Ovary (tissue), 10 donors: ENCODE measurements at places on chromosomes 5 and 9. TPM values are rescaled to one million over a fixed set of nuclear protein-coding genes. Genes with fewer than 3 reads are reported as not detected.

DNA sequence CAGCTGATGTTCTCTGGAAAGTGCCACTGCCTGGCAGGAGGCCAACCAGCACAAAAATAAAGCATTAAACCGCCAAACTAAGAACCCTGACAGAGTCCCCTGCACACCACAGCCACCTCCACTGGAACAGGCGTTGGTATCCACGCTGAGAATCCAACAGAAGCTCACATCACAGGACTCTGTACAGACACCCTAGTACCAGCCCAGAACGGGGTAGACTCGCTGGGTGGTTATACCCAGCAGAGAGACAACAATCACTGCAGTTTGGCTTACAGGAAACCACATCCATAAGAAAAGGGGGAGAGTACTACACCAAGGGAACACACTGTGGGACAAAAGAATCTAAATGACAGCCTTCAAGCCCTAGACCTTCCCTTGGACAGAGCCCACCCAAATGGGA, 15.0 kb upstream of the POU5F2 start:
- no peak for DNase-seq

Gene SV2C
- total RNA-seq: 0.18 TPM

DNA sequence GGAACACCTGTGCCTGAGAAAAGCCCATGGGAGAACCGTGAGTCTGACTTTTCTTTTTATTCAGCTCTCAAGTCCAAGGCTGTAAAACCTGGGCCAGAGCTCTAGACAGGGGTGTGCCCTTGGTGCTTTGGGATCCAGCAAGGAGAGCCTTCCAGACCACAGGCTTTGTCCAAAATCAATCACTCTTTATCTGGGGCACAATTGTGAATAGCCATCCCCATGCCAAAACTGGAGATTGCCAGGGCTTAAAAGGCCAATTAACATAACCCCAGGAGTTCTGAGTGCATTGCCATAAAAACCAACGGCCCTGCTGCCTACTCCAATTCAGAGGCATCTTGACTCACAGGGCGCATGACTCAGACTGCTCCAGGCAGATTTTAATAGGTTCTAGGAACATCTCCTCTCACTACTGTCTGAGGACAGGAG, 391.8 kb downstream of the ARHGEF28 start:
- DNase-seq: no peak

DNA sequence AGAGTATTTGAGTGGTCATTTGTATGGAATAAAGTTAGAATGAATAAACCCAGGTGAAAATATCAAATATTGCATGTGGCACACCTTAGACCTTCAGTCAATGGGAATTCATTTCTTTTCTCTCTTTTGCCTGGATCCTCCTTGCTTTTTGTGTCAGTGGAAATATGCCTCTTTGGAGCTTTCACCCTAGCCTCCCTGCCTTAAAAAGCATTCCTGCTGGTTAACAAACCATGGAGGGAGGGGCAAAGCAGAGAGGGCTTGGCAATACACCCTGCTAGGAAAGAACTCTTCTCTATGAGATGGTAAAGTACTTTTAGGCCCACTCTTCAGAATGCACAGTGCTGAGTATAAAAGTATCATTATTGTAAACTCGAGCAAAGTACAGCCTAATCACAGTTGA, 383.7 kb downstream of the DMAC1 start:
- DNase-seq: no peak

Gene MYOT
- not detected for total RNA-seq

Gene ARRDC1
- total RNA-seq: 13.2 TPM

Gene ENHO
- 0.56 TPM for total RNA-seq

Gene DIPK1B
- 10.8 TPM for total RNA-seq

DNA sequence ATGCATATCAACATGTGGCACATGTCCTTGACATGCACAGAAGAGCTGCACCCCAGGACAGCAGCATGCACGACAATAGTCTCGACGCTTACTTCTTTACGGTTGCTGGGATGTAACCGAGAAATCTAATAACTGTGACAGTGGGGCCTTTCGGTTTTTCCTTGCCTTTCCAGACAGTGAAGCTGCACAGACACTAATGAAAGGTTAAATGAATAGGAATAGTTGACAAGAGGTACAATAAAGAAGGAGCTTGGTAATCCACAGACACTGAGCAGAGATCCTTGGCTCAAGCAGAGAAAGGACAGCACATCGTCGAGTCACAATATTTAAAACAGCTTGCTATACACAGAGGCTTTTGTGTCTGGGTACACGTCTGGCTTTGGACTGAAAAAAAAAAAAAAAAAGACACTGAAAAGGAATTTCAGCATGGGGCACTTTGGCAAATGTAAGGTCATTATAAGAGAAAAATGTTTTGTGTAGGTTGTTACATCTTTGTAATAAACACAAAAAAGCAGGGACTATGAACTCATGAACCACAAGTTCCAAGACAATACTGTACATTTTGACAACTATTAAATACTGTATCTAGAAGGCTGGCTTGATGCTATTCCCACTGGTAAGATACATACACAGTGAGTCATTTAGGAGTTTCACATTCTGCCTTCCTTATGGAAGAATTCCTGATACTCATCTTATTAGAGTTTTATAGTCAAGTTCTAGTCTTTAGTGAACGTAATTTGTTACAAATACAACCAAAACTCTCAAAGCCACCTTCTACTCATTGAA, 5.6 kb downstream of the BNC2 start:
- DNase-seq: no peak
